Sciatic nerve (tissue), 2 donors: ENCODE measurements at places on chromosomes 12 and 14.

DNA sequence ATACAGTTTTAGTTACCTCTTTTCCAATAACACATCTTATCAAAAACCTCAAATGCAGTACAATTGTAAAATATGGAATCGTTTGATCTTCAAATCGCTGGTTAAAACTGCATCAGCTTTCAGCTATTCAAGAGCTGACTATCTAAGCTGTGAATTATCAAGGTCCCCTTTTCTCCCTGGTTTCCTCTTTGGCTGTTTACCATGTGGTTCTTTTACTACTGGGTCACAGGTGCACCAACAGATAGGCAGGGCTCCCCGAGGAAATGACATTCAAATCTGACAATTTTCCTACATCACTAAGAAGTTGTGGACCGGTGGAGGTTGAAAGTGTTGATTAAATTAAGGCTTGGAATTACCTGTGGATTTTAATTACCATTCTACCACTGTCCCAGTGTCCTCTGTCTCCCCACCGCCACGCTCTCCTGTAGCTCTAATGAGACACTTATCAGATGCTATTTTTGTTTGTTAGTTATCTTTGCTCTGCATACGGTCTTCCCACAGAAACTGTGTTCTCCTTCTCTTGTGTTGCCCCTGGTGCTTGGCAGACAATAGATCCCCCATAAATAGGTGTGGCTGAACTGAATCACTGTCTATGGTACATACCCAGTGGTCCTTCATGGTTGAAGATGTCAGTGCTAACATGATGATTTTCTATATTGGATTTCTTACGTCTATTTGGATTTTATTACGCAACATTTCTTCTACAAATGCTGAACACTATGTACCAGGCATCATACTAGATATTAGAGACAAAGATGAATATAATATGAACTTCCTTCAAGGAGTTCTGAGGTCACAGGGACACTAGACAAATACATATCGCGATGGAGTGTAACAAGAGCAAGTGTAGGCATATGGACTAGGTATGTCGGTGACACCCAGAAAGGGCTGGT, 20.9 kb upstream of the PLXNC1 start:
- no peak for DNase-seq

DNA sequence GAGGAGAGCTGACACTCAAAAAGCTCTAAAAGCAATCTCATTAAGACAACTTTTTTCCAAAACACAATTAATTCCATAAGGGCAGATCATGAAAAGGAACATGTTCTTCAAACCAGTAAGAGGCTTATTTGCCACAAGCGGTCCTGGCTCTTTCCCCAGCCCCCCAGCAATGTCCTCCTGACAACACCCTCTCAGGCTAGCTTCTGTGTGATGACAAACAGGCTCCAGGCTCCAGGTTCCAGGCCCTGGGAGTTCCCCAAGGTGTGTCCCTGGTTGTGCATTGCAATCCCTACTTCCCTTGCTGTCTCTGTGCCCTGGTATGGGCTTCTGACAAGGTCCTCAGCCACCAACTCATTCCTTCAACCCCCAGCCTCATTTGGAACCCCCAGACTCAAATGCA, 8.9 kb downstream of the HVCN1 start:
- no peak for DNase-seq

DNA sequence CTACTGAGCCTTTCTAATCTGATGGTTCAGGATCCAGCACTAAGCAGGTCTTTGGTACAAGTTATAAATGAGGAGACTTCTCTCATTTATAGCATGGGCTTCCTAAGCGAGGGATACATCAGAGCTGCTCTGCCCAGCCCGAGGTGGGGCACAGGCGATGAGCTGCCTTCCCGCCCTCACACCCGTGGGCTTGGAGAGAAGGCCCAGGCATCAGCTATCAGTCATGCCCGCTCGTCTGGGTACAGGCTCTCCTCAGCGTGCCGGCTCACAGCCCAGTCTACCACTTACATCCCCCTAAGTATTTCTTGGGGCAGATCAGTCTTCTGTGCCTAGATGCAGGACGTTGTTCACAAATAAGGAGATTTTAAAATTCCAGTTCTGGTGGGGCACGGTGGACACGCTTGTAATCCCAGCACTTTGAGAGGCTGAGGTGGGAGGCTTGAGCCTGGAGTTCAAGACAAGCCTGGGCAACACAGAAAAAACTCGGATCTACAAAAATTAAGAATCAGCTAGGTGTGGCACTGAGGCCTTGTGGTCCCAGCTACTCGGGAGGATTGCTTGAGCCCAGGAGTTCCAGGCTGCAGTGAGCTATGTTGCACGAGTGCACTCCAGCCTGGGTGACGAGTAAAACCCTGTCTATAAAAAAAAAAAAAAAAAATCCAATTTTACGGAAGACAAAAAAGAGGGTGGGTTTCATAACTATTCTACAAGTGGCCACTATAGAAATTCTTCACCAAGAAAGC, 57.0 kb downstream of the CCDC88C start:
- DNase-seq: no peak

GRCh38 chr14:77004711-77005460, 23.6 kb downstream of the IRF2BPL start:
- no peak for DNase-seq

DNA sequence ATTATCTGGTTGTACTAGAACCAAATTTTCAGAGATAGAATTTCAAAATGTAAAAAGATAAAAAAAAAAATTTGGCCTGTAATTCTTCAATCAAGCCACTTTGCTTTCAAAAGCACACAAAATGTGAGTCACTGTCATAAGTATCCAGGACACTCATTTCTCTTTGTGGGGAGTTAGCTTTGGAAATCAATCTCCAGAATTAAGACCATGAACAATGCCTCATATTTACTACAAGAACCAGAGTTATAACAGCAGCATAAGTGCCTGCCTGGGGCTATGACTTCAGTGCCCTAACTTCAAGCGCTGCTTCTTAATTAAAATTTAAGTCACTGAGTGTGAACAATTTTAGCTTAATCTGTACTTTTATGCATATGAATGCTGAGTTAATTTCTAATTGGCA, 162.1 kb downstream of the C12orf42 start:
- no peak for DNase-seq

DNA sequence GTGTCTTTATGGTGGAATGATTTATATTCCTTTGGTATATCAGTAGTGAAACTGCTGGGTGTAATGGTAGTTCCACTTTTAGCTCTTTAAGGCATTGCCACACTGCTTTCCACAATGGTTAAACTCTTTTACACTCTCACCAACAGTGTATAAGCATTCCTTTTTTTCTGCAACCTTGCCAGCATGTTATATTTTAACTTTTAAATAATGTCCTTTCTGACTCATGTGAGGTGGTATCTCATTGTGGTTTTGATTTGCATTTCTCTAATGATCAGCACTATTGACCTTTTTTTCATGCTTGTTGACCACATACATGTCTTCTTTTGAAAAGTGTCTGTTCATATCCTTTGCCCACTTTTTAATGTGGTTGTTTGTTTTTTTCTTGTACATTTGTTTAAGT, 142.5 kb downstream of the MSRB3 start:
- DNase-seq: no peak

DNA sequence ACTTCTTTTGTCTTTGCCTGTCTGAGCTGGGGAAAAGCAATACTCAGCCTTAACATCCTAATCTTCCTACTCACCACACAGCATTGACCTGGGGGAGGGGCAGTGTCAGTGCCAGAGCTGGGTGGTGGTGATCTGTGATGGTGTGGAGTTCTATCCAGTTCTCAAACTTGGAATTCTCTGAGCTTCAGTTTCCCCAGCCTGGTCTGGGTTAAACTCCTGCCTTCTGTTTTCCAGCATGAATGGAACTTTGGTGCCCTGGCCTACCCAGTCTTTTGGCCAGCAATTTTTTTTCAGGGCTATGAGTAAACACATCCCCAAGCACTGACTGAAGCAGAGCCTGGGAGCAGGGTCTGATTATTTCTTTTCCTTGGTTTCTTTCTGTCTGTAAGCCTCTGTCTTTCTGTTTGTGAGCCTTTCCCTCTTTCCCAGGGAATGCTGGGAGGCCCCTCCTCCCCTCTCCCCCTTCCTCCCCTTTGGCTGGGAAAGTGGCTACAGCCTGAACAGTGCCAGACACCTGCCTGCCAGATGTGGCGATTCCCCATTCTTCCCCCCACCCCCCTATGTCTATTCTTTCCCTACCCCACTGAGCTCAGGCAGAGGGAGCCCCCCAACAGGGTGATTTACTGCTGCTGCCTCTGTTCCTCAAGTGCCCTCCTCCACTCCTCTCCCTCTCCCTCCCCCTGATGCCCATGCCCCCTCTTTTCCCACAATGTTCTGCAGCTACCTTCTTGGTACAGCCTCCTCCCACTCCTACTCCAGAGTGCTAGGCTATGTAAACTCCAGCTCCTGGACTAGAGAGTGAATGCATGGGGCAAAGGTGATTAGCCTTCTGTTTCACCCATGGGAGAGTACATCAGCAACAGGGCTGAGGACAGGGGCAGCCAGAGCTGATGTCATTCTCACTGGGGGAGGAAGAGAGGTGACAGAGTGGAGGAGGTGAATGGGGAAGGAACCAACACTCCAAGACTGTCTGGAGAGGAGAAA, 11.1 kb downstream of the GPR84 start:
- no peak for DNase-seq

- DNase-seq: no peak
These were observed 14.4 kb downstream of the PHETA1 start for GRCh38 chr12:111354511-111354910.

DNA sequence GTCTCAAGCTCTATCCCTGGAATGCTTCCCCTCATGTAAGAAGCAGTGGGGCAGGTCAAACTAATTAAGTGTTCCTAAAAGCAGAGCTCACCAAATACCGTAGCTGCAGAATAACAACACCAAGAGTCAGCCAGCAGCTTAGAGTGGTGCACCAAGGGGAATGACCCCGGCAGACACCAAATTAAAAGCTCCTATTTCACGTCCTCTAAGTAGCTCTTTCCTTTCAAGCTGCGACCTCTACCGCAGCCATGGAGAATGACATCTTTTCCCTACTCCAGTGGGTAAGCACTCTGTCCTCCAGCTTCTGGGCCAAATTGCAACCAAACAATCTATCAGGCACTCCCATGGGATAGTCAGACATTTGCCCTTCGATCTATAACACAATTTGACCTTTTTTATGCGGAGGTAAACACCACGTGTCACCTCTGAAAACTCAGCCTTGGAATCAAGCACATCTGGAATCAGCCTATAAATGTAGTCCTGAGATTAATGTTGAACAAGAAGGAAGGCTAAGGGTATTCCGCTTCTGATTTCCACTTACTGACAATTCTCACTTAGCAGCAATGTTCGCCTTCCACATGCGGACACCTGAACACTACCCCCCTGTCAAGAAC, 67.6 kb upstream of the CDKN3 start:
- no peak for DNase-seq

DNA sequence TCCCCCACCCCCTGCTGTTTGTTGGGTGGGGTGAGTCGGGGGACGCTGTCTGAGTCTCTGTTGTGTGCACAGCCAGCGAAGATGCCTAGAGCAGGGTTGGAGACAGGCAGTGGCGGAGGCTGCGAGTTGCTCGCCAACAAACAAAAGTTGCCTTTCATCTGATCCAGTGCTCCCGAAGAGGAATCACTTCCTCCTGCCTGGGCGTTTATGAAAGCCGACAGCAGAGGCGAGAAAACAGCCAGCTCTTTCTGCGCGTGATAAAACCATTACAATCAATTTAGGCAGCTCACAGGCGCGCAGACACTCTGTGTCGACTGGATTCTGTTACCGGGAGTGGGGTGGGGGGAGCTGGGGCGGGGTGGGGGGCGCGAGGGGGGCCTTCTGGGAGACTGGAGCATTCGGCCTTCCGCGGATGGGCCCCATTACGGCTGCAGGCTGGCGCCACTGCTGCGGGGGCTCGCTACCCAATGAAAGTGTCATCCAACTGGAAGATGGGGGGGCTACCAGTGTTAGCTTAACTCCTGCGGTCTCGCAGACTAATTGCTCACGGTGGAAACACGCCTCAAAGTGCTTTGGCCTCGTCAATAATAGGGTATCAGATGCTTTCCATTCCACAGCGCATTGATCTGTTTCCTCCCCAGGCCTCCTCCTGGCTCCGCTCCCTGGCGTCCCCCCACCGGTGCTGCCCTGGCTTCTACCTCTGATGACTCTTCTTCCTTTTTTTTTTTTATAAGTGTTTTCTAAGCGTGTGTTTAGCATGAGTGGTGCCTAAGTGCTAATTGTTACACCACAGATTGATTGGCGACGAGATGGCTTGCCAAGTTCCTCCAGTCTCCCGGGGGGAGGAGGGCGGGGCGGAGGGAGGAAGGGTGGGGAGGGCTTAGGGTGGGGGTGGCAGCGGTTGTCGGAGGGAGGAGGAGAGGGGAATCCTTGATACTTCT, 678.4 kb downstream of the MED13L start:
- no peak for DNase-seq

DNA sequence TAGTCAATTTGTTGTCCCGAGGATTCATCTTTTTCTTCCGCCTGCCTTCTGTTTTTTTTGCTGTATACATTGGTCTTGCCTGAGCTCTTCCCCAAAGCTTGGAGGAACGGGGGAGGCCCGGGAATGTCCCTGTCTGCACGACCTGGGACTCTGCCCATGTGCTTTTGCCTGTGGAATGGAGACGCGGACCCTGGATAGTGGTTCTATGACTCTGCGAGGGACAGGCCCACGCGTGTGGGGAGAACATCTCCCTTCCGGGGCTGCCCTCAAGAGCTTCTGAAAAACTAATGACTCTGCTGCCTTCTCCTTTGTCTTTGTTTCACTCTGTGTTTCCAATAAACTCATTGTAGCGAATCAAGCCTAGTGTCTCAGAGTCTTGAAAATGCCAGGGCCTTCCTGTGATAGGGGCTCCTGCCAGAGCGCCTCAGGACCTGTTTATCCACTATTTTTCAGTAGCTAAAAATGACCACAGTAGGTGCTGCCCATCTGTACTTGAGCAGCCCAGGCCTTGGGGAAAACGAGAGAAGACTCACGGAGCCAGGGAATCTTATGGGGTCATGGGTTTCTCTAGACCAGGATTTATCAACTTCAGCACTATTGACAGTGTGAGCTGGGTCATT, 12.3 kb downstream of the KRT83 start:
- no peak for DNase-seq

DNA sequence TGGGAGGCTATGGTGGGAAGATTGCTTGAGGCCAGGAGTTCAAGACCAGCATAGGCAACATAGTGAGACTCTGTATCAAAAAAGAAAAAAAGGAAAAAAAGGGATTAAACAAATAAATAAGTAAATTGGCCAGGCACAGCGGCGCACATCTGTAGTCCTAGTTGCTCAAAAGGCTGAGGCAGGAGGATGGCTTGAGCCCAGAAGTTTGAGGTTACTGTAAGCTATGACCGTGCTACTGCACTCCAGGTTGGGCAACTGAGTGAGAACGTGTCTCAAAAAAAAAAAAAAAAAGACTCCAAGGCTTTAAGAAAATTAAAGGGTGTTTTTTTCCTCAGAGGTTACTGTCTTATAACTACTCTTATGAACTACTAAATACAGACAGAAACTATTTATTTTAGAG, 11.7 kb downstream of the BEST3 start:
- no peak for DNase-seq

- DNase-seq: no peak
These were observed 9.1 kb downstream of the TMED10 start for GRCh38 chr14:75167325-75167724.

GRCh38 chr12:77774761-77775160, 55.9 kb upstream of the NAV3 start:
- DNase-seq: no peak

- no peak for DNase-seq
These were observed 55.6 kb downstream of the RASSF8 start for GRCh38 chr12:26014085-26014484.

GRCh38 chr14:89810101-89810500, 144.4 kb downstream of the EFCAB11 start:
- DNase-seq: no peak

GRCh38 chr12:84973026-84973425, 60.4 kb upstream of the SLC6A15 start:
- no peak for DNase-seq
